Amygdala (tissue), 56 donors: ENCODE measurements at places on chromosomes 4 and X.

DNA sequence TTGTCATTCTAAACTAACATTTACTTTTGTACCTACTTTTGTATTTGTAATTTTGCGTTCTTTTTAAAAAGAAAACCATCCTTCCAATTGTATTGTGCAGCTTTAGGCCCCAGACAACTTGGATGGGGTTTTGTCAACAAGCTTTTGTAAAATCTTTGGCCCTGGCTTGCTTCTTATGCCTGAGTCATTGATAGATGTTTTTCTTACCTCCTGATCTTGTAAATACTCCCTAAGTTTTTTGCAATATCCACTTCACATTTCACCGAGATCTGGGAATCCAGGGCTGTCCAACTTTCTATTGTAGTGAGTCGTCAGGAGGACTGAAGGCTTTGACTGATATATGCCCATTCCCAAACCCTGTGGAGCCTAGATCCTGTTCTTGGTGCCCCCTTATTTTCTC lies 126.9 kb upstream of the GUCY1A1 start:
- no peak for DNase-seq

DNA sequence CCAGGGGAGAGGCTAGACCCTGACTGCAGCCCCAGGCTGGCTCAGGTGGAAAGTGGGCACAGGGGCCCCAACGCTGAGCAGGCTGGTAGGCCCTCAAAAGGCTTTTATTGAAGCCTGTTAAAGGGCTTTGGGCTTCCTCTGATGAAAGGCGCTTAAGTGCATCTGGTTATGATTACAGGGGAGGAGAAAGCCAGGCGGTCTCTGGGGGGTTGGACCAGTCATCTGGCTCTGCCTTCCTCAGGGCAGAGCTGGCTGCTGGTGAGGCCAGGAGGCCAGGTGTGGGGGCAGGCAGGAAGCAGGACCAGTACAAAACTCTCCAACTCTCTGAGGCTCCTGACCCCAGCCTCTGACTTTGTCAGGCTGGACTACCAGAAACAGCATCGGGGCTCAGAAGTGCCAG lies 68.8 kb upstream of the BCOR start:
- DNase-seq: no peak

- no peak for DNase-seq
Measured at GRCh38 chr4:86661006-86661405, 66.9 kb downstream of the PTPN13 start.

- no peak for DNase-seq
Measured at GRCh38 chrX:134006484-134007161, 21.2 kb upstream of the GPC3 start.

DNA sequence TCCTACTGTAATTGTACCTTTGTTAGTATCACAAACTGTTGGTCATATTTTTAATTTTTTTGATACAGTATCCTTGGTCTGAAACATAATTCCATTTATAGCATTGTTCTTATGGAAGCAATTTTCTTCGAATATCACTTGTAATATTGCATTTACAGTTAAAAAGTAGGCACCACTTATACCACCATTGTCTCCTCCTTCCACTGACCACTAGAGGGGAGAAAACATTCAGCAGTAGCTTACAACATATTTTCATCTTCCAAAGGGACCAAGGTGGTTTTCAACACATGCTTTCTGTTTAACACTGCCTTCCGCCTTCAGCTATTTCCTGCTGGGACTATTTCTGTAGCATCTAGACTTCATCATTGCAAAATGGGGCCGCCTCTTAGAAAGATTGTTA lies 146.2 kb downstream of the COL4A6 start:
- no peak for DNase-seq

GRCh38 chr4:173490256-173490655 lies 39.8 kb downstream of the HAND2 start:
- DNase-seq: no peak

GRCh38 chr4:87377816-87378215 lies 13.2 kb downstream of the HSD17B11 start:
- no peak for DNase-seq

- DNase-seq: no peak
Measured at GRCh38 chr4:33465565-33465964, 2745.4 kb downstream of the PCDH7 start.

DNA sequence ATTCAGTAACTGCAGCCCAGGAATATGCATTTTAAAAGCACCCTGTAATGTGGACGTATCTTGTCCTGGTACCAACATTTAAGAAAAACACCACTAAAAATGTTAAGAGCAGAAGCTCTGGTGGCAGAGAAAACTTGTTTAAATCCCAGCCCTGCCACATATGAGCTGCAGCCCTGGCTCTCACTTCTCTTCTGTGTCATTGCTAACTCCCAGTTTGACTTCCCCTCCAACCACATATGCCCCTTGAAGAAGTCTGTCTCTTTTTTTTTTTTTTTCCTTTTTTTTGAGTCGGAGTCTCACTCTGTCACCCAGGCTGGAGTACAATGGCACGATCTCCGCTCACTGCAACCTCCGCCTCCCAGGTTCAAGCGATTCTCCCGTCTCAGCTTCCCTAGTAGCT lies 14.8 kb downstream of the LHFPL1 start:
- DNase-seq: no peak

DNA sequence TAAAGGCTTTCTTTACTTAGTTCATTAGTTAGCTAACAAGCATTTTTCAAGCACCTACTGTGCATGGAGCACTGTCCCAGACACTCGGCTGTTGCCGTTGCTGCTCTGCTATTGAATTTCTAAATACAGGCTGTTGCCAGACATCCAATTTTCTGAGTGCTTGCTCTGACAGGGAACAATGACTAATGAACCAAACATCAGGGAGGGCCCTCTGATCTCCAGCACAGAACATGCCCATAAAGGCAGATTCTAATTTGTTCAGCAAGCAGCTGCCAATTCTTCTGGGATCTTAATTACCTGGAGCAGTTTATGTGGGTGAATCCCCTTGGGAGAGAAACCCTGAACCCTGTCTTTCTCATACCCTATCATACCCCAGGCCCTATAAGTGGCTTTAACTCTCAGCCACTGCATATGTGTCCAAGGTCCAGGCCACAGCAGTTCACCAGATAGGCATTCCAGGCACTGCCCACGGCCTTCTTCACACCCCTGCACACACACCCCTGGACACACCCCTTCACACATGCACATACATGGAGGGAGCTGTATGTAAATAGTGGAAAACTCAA lies 27.9 kb downstream of the TSC22D3 start:
- no peak for DNase-seq

DNA sequence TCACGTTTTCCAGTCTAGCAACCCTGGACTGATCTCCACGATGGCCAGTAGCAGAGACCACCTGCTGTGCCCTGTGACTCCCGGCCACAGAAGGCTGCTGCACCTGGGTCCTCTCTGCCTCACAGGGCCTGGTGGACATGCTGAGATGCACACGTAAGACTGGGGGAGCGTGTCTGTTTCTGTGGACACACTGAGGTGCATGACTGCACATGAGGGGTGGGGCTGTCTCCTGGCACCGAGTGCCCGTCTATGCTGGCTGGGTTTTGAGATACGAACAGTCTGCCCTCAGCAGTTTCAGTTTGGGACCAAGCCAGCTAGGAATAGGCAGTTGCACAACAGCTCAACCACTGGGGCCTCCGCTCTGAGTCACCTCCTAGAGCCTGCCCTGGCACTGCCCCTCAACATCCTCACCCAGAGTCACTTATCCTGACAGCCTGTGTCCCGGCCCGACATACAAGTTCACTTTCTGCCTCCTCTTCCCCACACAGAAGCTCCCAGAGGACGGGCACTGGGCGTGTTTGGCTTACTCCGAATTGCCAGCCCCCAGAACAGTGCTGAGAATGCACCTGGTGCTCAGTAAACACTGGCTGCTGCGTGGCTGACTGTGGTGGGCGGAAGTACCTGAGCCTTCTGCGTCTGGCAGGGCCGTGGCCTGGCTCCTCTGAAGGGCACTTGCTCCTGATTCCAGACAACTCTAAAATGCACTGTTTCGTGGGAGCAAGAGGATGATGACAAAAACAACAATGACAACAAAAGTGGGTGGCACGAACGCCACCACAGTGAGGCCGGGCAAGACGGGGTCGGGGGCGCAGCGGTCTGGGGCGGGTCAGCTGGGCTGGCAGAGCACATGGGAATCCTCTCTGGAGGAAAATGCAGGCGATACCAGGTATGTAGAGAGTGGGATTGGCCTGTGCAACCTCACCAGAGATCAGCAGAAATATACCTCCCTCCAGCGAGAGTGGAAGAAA lies 30.9 kb downstream of the RNF212 start:
- DNase-seq: no peak

DNA sequence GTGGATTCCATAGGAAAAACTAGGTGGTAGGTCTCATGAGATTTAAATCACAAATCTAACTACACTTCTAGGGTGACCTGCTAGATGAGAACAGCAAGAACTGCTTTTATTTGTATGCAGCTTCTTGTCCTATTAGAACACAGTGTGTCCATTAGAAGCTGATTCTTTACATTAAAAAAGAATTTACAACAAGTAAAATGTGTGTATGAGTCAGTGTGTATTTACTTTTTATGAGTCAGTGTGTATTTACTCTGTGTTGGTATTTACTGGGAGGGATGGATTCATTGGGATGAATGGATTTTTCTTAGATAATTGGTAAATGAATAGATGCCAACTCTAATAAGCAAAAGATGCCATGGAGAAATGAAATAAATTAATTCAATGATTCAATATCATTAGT lies 40.6 kb upstream of the XPNPEP2 start:
- DNase-seq: no peak

- no peak for DNase-seq
Measured at GRCh38 chrX:9333873-9334560, 130.8 kb upstream of the TBL1X start.

GRCh38 chr4:8648296-8648695 lies 55.7 kb downstream of the CPZ start:
- no peak for DNase-seq

GRCh38 chr4:6054162-6054922 lies 36.1 kb upstream of the C4orf50 start:
- no peak for DNase-seq

DNA sequence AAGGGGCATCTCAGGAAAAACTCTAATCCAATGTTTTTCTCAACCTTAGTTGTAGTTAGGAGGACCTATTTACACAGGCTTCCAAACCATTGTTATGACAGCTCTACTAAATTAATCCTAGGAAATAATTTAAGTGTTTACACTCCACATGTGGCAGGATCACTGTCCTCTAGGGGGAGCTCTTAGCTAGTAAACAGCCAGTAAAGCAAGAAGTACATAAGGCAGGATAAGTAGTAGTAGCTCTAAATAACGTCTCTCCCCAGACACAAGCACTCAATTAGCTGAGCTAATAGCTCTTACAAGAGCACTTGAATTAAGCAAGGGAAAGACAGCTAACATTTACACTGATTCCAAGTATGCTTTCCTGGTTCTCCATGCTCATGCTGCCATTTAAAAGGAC lies 37.3 kb downstream of the NUDT11 start:
- DNase-seq: no peak

- no peak for DNase-seq
Measured at GRCh38 chr4:26030260-26030667, 116.2 kb downstream of the SMIM20 start.

DNA sequence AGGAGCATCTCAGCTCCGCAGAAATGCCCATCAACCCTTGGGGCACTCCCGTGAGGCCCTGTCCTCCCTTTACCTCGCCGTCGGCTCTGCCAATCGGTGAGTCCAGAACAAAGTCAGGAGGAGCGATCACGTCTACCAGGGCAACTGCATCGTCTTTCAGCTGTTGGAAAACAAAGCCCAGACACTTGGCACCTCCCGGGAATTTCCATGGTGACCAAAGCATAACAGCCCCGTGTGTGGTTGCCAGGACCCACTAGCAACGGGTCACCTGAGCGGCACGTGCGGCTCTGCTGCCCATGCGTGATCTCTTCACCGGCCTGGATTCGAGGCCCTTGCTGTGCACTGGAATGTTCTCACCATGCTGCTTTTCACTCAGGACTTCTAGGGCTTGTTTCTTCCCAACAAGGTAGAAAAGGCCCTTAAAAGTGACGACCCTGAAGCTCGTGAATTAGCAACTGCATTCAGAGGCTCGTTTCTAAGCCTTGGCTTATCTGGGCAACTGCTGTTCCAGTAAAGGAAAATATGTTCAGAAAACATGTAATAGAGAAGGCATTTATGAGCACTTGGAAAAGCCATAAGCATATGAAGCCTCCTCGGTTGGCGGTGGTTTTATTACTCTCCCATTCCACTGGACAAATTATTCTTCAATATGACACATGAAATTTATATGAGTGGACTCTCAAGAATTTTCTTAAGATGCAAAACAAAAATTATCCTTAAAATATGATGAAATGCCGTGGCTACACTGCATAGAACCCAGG lies 69.5 kb downstream of the ACOX3 start:
- DNase-seq: no peak

DNA sequence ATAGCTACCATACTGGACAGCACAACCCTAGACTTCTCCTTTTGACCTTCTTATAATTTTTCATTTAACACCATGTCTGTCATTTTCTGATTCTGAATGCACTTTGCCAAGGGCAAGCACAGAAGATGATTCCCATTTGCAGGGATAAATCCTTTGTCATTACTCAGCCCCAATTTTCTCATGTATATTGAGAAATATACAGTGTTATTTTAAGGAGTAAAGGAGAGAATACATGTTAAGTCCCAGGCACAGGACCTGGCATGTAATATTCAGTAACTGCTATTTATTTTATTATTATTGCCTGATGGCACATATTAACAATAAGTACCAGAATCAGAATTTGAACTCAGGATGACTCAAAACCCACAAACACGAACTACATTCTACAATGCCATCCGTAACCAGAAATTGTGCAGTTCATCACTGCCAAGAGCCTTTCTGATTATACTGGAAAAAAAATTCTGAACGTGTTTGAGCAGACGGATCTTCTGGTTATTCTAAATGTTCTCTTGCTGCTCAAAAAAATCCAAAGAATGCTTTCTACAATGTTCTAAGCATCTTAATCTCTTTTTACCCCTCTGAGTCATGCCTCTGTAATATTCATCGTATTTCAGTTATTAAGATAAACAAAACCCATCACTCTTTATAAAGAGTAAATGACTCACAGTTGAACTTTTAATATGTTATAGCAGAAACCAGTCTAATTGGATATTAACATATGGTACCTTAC lies 170.0 kb downstream of the MID1 start:
- DNase-seq: no peak

DNA sequence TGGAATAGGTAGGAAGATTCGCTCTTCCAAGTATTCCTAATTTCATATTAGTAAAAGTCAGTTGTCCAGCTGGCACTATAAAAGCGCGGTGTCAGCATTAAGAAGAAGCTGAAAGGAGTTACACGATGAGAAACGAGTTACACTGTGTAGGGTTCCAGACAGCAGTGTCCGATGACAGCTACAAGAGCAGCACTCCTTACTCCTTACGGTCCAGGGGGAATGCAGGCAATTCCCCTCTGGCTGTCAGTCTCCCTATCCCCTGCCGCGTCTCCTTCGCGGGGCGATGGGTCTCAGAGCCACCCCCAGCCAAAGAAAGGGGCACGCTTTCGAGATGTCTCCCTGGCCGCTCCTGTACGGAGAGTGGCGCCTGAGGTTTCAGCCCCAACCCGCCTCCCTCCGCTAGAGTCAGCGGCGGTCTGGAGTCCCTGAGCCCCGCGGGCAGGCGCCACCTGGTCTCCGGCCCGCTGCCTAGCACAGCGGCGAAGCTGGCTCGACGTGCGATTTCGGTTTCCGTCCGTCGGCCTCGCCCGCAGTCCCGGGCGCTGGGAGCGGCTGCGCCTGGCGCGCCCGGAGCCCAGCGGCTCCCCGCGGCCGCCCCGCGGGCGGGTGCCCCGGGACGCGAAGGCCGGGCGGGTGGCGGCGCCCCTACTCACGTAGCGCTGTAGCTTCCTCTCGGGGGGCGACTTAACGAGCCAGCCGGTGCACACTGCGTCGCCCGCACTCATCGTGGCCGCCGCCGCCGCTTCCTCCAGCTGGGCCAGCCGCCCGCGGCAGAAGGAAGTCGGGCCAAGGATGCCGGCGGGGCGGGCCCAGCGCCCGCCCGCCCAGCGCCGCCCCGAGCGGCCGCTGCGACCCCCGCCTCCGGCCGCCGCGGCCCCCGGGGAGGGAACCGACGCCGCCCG lies at the start of gene GAB3:
TSS of gene GAB3 (minus strand) at position 777 of the 902 bp plus-strand sequence. CDS start at position 725, 52 bp downstream.
- DNase-seq: no peak
